Lower leg skin (tissue), 4 donors: ENCODE measurements at places on chromosomes 6 and 20.

DNA sequence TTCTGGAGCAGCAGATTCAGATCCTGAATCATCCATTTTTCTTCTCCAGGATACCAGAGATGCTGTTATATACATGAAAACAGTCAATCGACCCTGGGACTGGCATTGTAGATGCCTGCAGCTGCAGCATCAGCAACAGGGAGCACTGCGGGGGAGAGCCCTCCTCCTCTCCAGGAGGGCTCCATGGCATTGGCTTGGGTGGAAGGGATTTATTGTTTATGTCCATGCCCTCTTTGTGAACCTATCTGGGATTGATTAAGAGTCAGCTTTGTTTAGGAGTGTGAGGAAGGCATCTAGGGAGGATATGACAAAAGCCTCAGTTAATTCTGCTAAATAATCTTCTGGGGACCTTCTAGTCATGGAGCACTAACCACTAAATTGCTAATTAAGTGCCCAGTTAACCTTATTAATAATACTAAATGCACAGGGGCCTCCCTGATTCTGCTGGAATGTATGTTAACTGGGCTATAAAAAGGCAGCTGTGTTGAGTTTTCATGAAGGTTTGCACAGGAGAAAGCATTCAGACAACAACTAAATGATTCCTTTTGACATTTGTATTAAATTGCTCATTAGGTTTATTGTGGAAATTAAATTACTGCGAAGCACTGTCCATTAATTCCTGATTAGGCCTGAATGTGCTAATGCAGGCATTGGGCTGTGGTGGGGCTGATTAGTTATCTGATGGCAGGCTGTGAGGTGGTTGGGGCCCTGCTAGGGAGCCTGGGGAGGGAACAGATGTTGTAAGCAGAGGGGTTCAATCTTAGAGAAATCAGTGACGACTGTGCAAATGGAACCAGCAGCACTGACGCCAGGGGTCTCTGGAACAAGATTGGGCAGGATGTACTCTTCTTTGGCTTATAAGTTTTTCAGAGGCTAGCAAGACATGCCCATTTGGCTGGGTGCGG lies 57.6 kb downstream of the IMPG1 start:
- no peak for DNase-seq

DNA sequence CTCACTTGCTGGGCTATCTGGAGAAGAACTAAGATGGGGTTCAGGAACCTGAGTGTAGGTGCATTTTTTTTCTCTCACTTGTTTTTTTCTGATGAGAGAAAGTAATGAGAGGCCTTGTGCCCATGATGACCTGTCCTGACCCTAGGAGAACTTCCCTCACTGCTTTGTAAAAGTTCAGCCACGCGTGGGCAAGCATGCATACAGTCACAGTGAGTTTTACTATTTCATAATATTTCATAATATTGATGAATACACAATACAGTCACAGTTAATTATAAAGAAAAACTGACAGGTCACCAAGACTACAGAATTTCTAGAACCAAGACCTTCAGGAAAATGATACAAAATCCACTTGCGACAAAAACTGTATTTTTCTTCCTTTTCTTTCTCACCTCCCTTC lies 111.8 kb downstream of the MAP7 start:
- DNase-seq, result no peak

GRCh38 chr6:15441981-15442380 lies 196.1 kb downstream of the JARID2 start:
- no peak for DNase-seq

- peak; percentile 33 for DNase-seq
Observed at GRCh38 chr6:164303102-164303964, 888.8 kb downstream of the QKI start.

- DNase-seq, result no peak
Observed at GRCh38 chr6:57261926-57262325, 39.8 kb upstream of the RAB23 start.

GRCh38 chr6:23086100-23086499 lies 516.7 kb downstream of the HDGFL1 start:
- DNase-seq, result no peak

DNA sequence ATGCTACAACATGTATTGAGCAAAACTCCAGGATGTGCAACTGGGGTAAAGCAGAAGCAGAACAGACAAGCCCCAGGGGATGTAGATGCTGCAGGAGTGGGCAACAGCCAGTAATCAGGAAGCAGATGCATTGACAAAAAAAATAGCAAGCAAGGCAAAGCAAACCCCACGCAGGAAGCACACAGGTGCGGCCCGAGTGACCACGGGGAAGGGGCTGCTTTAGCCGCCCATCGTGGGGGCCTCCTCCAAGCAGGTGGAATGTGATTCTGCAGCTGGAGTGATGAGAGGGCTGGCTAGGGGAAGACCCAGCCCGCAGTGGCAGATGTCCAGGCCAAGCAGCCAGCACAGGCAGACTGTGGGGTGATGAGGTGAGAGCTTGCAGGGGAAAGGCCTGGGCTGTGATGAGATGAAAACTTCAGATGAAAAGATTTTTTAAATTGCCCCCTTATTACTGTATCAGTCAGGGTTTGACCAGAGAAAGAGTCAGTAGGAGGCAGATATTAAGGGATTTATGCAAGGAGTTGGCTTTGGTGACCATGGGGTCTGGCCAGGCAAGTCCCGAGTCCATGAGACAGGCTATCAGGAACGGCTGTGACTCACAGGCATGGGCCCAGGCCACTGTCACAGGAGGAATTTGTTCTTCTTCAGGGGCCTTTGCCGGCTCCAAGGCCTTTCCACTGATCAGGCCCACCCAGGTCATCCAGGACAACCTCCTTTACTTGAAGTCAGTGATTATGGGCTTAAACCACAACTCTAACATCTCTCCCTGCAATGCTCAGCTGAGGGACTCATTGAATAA lies 207.6 kb downstream of the ANKRD60 start:
- peak; percentile 83 for DNase-seq

DNA sequence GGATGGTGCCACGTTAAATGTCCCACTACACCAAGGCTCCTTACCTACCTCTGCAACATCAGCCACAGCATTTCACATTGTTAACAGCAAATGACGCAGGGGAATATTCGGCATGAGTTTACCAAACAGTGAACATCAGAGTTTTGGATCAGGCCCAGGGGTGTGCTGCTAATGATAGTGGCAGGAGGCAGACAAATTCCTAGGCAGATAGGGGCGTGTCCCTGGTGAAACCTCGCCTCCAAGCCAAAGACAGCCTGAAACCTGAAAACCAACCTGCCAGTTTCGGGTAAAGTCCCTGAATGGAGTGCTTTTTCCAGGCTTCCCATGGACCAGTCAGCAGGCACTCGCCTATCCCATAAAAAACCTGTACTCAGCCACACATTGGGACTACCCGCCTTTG lies 133.6 kb downstream of the SH3BGRL2 start:
- peak; percentile 21 for DNase-seq

- peak; percentile 75 for DNase-seq
Observed at GRCh38 chr20:44064501-44065400, 122.2 kb downstream of the JPH2 start.

GRCh38 chr20:14116037-14116436 lies 120.7 kb downstream of the MACROD2 start:
- no peak for DNase-seq

- DNase-seq, result no peak
Observed at GRCh38 chr6:48068278-48069251, 42.4 kb downstream of the PTCHD4 start.

DNA sequence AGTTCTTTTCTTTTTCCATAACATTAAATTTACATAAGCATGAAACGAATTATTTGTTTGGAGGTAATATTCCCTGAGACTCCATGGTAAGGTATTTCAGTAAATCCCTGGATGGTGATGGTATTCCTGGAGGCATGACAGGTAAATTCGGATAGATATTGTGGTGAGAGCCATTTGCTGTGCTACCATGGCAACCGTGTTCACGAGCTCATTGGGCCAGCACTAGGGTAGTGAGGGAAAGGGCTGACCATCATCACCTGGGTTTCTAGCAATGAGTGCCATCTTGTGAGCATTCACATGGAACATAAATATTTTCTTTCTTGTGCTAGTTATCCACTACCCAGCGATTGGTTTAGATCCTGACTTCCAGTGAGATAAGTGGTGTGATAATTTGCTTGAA lies 51.9 kb upstream of the GNRH2 start:
- DNase-seq, result no peak

GRCh38 chr20:24995741-24996448 lies 3.3 kb upstream of the APMAP start:
- DNase-seq, result peak; percentile 72

GRCh38 chr6:85680388-85680787 lies 37.7 kb upstream of the SYNCRIP start:
- no peak for DNase-seq
